ENCODE measurements at places on chromosomes 3 and 15.

- no peak for DNase-seq
Measured at GRCh38 chr3:101278727-101279126, 41.6 kb downstream of the IMPG2 start.

- no peak for DNase-seq
Measured at GRCh38 chr15:55738715-55739114, 4.2 kb downstream of the PRTG start.

DNA sequence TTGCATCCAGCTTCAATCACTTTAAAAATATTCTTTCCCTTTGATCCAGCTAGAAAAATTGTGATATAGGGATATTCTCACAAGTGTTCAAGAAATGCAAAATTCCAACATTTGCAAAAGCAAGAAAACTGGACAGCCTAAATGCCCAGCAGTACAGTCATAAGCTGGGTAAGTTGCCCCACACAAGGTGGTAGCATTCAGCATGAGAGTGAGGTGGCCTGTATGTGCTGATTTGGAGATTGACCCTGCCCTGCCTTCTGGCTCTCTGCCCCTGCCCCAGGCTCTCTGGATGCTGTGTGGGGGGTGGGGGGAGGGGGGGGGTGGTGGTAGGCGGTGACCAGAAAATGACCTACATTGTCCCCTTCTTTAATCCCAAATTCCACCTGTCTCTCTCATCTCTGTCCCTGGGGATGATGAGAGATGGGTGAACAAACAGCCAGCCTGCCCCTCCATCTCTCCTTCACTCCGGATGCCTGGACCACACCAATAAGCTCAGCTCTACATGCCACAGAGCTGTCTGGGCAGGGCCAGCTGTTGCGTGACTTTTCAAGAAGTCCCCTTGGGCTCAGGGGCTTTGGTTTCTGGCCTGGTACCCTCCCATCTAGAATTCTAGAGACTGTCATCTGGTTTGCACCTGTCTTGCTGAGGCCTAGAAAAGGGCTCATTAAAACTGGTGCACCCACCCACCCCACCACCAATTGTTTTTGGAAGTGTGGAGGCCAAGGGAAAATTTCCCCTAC, 42.2 kb downstream of the SLC28A1 start:
- no peak for DNase-seq

DNA sequence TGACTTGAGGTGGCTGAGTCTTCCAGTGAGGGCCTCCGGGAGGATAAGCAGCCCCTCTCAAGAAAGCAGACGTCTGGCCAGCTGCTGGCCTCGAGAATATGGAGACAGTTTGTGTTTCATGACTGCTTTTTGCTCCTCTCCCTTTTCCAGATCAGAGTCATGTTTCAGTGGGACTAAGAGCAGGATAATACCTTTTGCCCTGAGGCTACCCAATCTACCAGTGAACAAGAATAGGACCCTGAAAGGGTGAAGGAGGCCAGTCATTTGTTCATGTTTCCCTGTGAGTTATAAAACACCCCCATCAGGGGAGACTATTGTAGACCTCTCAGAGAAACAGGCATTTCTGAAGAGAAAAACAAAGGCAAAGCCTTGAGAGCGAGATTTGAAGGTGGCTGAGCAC, 137.4 kb downstream of the RYR3 start:
- no peak for DNase-seq

DNA sequence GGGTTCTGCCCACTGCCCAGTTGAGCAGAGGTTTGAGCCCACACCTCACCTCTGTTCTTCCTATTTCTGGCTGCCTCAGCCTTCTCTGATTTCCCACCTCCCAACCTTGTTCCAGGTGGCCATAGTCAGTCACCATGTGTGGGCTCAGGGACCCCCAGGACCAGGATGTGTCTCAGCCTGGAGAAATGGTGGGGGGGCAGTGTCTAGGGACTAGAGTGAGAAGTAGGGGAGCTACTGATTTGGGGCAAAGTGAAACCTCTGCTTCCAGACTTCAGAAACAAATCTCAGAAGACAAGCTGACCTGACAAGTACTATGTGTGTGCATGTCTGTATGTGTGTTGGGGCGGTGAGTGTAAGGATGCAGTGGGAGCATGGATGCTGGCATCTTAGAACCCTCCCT, 22.9 kb downstream of the SHF start:
- DNase-seq, result no peak

- DNase-seq, result no peak
Measured at GRCh38 chr3:30810625-30811024, 83.8 kb downstream of the GADL1 start.

DNA sequence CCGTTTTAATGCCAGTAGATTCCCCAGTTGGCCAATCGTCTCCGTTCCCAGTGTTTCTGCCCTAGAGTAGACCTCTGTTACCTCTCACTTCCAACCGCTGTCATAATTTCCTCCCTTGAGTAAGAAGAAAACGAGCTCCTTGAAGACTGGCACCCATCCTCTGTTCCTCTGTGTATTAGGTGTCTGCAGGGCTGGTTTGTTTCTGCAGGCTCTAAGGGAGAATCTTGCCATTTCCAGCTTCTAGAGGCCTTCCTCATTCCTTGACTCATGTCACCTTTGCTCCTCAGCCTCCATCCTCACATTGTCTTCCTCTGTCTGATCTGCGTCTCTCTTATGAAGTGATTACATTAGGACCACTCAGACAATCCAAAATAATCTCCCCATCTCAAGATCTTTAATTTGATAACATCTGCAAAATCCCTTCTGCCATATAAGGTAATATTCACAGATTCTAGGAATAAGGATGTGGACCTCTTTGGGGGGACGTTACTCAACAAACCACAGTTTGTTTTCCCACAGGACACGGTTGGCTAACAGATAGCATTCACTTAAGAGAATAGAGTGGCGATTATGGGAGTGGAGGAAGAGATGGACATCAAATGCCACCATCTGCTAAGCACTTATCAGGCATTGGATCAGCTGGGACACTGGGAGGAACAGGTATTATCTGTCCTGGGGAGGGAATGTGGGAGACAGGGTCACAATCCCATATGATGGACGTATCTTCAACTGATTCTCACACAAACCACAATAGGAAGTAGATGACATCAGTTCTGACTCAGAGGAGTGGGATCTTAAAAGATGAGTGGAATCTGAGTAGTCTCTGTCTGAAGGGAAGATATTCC, 17.1 kb downstream of the ARHGAP31 start:
- DNase-seq, result peak; percentile 92

Measured in brain microvascular endothelial cell (primary cell).